Ammon's horn (tissue), 1 donor: ENCODE measurements at places on chromosomes 2 and 18.

- peak; percentile 49 for DNase-seq
These were observed 4.9 kb downstream of the TMEM177 start for GRCh38 chr2:119683713-119684443.

DNA sequence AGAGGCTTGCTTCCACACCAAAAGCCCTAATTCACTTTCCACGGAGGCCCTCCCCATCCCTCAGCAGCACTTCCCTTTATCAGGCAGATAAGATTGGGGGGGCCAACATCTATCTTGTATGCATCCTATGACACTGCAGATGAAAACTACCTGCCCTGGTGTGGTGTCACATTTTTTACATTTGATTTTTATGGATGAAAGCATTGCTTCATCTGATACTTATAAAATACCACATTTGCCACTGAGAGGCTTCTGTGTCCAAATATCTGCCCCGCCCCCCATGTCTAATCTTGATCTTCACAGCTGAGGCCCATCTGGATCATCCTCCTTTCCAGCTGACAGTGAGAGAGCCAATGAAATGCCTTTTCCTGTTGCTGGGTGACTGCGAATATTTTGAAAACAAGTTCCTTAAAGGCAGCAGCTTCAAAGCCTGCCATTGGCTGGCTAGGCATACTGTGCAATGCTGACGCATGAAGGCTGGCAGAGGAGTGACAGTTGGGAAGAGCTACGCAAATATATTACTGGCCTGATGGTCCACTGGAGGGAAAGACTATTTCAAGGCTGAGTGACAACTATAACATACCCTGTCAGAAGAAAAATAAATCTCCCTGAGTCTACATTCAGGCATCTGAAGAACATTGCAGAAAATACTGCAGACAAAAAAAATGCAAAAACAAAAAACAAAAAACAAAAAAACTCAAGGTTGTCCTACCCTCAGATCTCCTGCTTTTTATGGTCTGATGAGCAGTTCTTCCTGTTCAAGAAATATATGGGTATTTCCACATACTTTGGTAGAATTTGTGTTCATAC is 318.7 kb downstream of the PDE11A start:
- peak; percentile 89 for DNase-seq

- DNase-seq = no peak
These were observed 173.9 kb upstream of the ARL4C start for GRCh38 chr2:234670806-234671205.

DNA sequence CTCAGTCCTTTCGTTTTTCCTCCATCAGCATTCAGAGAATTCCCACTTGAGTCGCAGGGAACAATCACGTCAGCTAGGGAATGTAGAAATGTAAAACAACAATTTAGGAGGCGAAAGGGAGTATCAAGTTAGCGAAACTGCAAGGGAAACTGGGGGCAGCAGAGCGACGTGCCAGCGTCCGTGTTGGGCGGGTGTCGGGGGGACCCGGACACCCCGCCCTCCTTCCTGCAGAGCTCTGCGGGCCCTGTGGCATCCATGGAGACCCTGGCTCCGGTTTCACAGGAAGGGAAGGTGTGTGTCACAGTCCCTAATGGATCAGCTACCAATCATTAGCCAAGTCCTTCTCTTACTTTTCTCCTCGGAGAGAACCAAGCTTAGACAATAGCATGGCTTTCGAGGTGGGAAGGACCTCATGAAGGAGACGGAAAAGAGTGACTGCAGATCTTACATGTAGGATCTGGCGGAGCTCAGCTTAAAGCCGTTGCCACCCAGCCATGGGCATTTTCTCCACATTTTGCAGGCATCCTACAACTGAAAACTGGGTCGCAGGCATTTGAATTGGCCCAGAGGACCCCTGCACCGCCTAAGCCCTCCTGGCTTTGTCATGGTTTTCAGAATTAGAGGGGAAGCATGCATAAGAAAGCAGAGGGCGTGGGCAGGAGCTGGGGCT is 33.7 kb downstream of the SOX11 start:
- DNase-seq = peak; percentile 30

DNA sequence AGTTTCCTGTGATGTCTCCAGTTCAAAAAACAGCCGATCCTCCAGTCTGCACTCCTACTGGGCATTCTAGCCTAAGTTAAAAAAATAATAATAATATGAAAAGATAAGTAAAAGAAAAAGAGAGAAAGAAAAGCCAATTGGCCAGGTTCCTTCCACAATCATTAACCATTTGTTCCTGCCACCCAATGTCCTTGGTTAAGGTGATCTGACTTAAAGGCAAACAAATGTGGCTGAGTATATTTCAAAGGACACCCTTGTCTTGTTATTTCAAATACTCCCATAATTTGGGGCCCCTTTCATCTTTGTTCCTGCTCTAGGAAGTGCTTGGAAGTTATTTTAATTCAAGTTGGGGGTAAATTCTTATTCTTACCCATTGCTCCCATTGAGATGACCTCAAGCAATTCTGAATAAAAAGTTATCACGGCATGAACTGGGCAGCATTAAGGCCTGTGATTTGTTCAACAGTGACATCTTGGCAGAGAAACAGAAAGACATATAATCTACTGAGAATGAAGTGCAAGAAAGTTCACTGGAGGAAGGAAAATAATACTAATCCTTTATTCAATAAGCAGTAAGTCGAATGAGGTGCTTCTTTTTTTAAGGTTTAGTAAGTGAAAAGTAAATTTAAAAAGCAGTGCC is 1054.5 kb upstream of the FANCL start:
- no peak for DNase-seq

DNA sequence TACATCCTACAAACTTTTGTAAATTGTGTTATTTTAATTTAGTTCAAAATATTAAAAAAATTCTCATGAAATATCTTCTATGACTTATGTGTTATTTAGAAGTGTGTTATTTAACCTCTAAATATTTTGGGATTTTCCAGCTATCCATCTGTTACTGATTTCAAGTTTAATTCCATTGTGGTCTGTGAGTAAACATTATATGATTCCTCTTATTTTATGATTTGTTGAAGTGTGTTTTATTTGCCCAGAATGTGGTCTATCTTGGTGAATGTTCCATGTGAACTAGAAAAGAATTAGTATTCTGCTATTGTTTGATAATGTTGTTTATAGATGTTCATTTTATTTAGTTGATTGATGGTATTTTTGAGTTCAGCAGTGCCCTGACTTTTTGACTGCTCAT is 136.0 kb downstream of the ZNF804A start:
- DNase-seq = no peak
